ENCODE measurements at places on chromosomes 2 and 18. TPM values are rescaled to one million over a fixed set of nuclear protein-coding genes. Genes with fewer than 3 reads are reported as not detected.

- no peak for DNase-seq
These were observed 126.6 kb downstream of the DPP4 start for GRCh38 chr2:161947406-161947805.

FSHR gene
- total RNA-seq: not detected

BUB1 gene
- 2.7 TPM for total RNA-seq

CELF4 gene
- total RNA-seq: not detected

DNA sequence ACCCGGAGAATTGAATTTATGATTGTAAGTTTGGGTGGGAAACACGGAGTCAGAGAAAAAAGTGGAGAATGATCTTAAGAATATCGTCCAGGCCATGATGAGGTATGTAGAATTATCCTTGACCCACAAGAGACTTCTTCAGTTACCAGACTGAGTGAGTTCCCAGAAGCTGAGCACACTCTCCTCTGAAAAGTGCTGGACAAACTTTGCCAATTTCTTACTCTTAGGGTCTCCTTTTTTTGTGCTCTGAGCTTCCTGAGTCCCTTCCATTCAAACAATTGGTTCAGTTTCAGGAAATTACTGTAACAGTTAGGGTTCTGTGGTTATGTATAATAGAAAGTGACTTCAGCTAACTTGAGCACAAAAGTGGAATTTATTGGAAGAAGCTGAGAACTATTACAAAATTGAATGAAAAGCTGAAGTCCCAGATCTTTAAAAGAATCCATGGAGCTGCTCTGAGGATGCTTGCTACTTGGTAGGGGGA is 50.6 kb upstream of the EHBP1 start:
- DNase-seq: no peak

- DNase-seq: no peak
These were observed 93.4 kb downstream of the MYO3B start for GRCh38 chr2:170271340-170271739.

- no peak for DNase-seq
These were observed 44.3 kb upstream of the TNFRSF11A start for GRCh38 chr18:62280786-62281185.

DNA sequence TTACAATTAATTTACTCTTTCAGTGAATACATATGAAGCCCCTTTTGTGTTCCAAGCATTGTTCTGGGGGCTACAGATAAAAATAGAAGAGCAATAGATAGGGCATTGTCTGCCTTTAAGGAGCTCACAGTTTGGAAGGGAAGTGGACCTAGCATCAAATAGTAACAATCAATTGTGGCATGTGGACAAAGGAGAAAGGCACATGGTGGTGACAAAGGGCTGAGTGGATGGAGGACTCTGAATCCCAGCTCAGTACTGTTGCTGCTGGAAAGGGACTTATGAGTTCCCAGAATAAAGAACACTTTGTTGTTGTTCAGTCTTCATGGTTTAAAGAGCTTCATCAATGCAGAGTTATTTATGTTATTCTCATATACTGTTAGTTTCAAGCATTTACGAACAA is 217.7 kb downstream of the HRH4 start:
- no peak for DNase-seq

GRCh38 chr2:3091696-3092095 is 285.9 kb downstream of the EIPR1 start:
- no peak for DNase-seq

- DNase-seq: no peak
These were observed 96.5 kb upstream of the CELF4 start for GRCh38 chr18:37662099-37662498.

RMND5A gene
- total RNA-seq: 54.3 TPM

NTSR2 gene
- not detected for total RNA-seq

DNA sequence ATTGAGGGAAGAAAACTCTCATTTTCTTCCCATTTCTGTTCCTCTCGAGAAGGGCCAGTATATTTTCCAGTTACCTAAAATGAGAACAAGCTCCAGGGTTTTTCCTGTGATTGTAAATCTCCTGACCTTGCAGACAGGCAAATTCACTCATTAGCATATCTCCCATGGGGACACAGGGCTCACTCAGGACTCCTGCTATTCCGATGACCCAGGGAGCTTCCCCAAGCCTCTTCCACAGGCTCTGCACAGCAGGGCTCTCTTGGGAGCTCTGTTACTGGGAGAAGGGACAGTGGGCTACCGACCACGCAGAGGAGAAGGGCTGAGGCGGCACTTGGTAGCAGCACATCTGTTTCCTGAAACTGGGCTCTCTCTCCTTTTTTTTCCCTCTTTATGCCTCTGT is 135.2 kb upstream of the CAPN13 start:
- DNase-seq: no peak

VAPA gene
- total RNA-seq: 175 TPM

DNA sequence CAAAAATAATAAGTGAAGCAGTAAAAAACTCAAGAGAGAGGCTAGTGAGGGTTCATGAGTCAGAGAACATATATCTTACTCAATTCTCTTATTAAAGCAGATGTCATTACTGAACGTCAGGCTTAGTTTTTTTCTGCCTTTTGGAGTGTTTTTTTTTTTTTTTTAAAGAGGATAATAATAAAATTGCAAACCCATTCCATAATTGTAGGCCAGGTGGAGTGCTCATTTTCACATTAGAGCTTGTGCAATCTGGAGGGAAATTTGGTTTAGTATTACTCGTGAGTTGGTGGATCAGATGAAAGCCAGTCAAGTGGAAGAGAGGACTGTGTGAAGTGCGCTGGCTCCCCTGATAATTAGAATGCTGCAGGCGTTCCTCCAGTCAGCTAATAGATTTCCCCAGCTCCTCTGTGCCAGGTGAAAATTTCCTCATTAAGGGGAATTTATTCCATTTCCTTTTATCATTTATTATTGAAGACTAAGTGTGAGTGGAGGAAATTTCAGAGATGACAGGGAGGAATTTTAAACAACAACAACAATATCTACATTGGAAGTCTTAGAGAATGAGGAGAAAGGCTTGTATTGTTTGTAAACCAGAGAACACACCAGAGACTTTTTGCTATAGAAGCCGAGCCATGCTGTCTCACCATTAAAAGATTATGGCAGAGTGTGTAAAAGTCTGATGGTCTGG is 74.6 kb downstream of the CPS1 start:
- no peak for DNase-seq

DNA sequence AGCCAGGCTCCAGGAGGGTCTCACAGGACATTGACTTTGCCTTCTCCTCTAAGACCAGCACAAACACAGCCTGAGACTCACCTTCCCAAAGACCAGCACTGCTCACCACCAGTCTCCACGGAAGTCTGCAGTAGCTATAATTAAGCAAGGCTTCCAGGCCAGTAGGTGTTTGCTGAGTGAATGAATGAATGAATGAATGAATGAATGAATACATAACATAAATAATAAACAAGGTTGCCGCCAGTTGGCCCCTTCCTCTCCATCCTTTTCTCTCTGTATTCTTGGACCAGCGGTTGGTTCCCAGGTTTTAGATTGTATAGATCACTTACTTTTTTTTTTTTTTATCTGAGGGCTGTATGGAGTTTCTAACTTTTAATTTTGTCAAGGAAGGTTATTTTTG is 222.4 kb upstream of the ID2 start:
- no peak for DNase-seq

LDLRAD4 gene
- 36.3 TPM for total RNA-seq

MYO3B gene
- total RNA-seq: 0.75 TPM

DNA sequence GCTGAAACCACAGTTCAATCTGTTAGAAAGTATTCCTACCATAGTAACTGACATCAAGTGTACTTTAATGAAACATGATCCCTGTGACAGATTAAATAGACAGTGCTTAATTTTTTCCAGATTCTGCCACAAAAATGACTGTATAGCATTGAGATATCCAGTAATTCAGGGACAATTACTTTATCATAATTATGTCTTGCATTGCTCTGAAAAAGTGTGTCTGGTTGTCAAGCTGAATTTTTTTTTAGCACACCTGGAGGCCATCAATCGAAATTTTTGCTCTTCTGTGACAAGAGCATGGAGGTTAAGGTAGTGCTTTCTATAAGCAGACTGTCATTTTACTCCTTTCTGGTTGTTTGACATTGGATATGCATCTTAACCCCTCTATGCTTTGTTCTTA is 1083.8 kb upstream of the NRXN1 start:
- DNase-seq: no peak

DNA sequence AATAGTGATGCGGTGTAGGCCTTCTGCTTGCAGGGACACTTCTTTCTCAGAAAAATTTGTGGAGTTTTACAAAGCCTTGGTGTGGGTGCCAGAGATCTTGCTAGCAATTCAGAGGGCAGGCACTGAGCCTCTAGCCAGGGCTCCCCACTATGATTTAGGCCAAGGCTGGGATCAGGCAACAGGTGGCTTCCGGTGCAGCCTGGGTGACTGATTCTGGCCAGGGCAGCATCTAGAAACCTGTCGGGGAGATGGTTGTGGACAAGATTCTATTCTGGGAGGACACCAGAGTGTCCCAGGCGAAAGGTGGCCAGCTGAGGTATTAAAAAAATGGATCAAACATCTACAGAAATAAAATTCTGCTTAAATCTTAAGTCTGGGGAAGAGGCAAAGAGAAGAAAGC is 21.5 kb upstream of the TNP1 start:
- DNase-seq: no peak

ASIC4 gene
- total RNA-seq: 0.12 TPM

- DNase-seq: no peak
These were observed 19.8 kb downstream of the IWS1 start for GRCh38 chr2:127506510-127506909.

GRCh38 chr2:9196637-9197036 is 10.0 kb upstream of the ASAP2 start:
- DNase-seq: no peak

DNA sequence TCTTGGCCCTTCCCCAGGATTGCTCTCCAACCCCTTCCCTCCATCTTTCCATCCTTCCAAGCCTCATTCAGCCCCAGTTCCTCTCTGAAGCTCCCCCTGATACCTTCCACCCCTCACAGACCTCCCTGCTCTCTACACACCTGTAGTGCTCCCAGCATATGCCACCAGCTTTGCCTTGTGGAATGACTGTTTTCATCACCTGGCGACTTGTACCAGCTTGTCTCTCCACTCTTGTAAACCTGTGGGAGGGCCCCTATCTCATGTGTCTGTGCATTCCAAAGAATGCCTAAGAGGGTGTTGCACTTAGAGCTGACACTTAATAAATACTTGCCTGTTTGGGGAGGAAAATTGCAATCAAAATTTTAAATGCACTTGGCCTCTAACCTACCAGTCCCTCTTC is 198.7 kb downstream of the BCL11A start:
- no peak for DNase-seq

DNA sequence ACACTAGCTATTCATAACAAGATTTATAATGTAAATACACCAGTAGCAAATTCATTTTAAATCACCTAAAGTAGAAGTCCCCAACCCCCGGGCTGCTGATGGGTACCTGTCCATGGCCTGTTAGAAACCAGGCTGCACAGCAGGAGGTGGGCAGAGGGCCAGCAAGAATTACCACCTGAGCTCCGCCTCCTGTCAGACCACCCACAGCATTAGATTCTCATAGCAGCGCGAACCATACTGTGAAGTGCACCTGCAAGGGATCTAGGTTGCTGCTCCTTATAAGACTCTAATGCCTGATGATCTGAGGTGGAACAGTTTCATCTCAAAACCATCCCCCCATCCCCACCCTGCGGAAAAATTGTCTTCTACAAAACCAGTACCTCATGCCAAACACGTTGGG is 71.3 kb downstream of the KANSL1L start:
- no peak for DNase-seq

DNA sequence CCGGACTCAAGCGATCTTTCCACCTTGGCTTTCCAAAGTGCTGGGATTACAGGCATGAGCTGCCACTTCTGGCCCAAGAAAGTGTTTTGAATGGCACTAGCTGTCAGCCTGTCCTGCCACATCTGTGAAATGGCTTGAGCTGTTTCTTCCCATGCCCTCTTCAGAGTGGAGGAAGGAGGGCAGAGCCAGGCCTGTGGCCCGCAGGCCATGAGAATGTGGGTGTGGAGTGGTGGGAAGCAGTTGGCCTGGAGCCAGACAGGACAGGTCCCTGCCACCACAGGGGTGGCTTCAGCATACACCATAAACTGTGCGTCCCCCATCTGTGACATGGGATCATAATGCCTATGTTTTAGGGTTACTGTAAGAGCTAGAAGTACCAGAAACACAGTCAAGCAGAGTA is 6.5 kb downstream of the SLC66A3 start:
- no peak for DNase-seq

- no peak for DNase-seq
These were observed 340.4 kb downstream of the NRXN1 start for GRCh38 chr2:50691513-50691912.

- no peak for DNase-seq
These were observed 744.8 kb upstream of the ID2 start for GRCh38 chr2:7937082-7937481.

OTOF gene
- 3.7 TPM for total RNA-seq

All from natural killer cell (primary cell).